NCI-H1694 (cell line): ENCODE measurements at places on chromosomes 7 and 10.

GRCh38 chr10:73799899-73800559 is 11.4 kb downstream of the NDST2 start:
- DNase-seq = no peak

GRCh38 chr7:99791667-99792369 is 7.8 kb upstream of the CYP3A4 start:
- DNase-seq = no peak

DNA sequence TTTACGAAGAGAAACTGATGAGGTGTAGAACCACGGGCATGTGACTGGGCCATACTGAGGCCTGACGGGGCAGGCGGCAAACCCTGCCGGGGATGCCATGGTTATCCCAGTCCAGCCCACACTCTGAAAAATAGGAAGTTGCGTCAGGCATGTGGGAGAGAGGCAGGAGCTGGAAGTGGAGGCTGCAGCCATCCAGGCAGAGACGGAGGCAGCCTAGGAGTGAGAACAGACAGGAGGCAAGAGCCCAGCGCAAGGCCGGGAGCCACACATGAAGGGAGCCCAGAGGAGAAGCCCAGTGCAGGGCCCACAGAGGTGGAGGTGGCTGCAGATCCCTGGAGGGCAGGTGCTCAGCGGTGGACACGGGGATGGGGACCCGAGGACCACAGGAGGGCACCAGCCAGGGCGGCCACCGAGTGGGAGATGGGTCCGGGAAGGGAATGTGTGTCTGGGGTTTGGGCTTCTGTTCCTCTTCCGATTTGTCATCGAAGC is 175.2 kb upstream of the PPP2R2D start:
- no peak for DNase-seq

- no peak for DNase-seq
Measured at GRCh38 chr7:19269301-19269700, 124.1 kb upstream of the FERD3L start.

- no peak for DNase-seq
Measured at GRCh38 chr10:49441488-49442476, 45.9 kb upstream of the DRGX start.

- DNase-seq = no peak
Measured at GRCh38 chr10:28983799-28984198, 305.1 kb upstream of the LYZL1 start.

DNA sequence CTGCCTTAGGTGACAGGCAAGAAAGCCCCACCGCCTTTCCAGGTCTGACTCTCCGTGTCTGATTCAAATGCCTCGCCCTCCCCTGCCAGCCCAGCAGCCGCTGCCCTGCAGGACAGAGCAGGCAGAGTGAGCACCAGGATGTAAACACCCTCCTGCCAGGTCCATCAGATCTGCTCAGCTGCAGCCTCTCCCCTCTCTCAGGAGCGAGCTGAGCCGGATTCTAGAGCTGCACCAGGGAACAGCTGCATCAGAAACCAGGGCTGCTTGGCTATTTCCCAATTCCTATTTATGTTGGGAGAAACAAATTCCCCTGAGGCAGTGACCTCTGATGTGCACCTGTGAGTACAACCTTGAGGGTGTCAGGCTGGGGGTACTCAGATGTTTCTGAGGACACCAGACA is 121.5 kb upstream of the ZMIZ1 start:
- no peak for DNase-seq

GRCh38 chr10:11300026-11300425 is 282.4 kb downstream of the CELF2 start:
- DNase-seq = no peak

GRCh38 chr7:28762651-28763050 is 195.5 kb downstream of the TRIL start:
- no peak for DNase-seq

GRCh38 chr10:48607356-48608278 is 2.7 kb upstream of the ARHGAP22 start:
- no peak for DNase-seq

DNA sequence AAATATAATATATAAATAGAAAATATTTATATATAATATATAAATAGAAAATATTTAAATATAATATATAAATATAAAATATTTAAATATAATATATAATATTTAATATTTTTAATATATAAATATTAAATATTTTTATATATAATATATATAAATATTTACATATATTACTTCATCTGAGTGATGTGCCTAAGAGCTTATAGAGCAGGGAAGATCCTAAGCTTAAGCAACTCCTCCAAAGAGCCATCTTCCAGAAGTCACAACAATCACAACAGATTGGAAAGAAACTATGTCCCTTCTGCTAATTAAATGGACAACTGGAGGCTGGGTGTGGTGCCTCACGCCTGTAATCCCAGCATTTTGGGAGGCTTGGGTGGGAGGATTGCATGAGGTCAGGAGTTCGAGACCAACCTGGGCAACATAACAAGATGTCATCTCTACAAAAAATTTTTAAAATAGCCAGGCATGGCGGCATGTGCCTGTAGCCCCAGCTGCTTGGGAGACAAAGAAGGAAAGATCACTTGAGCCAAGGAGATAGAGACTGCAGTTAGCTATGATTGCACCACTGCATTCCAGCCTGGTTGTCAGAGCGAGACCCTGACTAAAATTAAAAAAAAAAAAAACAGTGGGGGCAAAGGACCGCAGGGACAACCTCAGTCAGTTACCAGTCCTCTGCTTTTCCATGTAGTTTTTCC is 198.7 kb downstream of the SKIDA1 start:
- DNase-seq = no peak

- DNase-seq = no peak
Measured at GRCh38 chr10:118523775-118524174, 71.7 kb downstream of the PRLHR start.

- DNase-seq = peak; percentile 65
Measured at GRCh38 chr7:150903606-150904005, 51.3 kb downstream of the AOC1 start.

GRCh38 chr7:85471740-85472139 is 284.9 kb upstream of the SEMA3D start:
- no peak for DNase-seq

- no peak for DNase-seq
Measured at GRCh38 chr10:3619241-3619640, 165.8 kb downstream of the KLF6 start.

DNA sequence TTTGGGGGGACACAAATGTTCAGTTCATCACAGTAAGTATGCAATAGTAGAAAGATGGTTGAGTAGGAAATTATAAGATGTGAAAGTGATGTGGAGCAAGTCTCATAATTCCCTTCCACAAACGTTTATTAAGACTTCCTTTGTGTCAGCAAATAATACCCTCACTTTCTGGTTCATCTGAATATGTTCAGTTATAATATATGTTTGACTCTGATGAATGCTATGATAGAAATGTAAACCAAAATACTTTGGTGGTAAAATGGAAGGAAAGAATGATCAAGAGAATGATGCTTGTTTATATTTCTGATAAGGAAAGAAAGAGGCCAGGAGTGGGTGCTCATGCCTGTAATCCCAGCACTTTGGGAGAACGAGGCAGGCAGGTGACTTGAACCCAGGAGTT is 111.7 kb upstream of the PLXDC2 start:
- no peak for DNase-seq

GRCh38 chr7:73892003-73892999 is 31.3 kb downstream of the TMEM270 start:
- peak; percentile 41 for DNase-seq

DNA sequence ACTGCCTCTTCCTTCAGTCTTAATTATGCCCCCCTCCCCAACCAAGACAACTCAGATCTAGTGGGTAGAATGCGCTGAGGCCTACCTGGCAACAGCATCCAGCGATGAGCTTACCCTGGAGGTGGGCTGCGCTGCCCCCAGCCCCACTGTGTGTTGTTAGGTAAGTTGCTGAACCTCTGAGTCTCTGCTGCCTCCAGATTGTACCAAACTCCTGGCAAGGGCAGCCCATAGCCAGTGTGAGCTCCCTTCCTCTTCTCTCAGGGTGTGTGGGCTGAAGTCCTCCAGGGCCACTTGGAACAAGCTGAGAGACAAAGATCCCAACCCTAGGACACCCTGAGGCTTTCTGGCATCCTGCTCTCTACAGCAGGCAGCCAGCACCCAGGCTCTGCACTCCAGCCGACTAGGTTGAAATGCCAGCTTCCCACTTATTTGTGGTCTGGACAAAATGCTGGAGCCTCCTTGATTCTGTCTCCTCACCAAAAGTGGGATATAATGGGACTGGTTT is 135.3 kb downstream of the ARHGAP22 start:
- no peak for DNase-seq

DNA sequence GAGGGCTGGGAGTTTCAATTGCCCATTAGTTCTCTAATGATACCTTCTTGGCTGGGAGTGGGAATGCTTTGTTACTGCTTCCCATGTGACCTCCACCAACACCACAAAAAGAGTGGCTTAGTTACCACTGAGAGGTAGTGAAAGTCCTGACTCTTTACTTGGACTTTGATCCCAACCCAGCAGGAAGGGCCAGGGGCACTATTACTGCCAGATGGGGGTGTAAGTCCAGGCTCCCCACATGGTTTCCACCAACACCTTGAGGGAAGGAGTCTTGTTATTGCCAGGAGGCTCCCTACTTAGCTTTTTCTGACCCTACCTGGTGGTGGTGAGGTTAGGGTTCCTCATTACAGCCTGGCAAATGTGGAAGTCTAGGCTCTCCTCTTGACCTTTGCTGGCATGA is 11.4 kb downstream of the GGCT start:
- no peak for DNase-seq

GRCh38 chr10:53447576-53447975 is 675.0 kb upstream of the MBL2 start:
- DNase-seq = no peak

DNA sequence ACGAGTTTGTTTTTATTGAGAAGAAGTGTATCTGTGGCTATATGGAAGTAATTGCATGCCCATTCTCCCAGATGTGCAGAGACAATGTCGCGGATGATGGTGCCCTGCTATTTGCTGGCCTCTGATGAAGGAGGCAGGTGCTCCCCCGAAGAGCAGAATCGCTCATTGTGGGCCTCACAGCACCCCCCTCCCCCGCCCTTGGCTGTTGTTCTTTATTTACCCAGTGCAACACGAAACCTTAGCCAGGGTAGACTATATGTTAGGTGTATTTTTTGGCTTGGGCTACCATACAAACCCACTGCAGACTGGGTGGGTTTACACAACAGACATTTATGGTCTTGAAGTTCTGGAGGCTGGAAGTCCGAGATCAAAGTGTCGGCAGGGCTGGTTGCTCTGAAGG is 3.4 kb upstream of the ADCY1 start:
- no peak for DNase-seq

DNA sequence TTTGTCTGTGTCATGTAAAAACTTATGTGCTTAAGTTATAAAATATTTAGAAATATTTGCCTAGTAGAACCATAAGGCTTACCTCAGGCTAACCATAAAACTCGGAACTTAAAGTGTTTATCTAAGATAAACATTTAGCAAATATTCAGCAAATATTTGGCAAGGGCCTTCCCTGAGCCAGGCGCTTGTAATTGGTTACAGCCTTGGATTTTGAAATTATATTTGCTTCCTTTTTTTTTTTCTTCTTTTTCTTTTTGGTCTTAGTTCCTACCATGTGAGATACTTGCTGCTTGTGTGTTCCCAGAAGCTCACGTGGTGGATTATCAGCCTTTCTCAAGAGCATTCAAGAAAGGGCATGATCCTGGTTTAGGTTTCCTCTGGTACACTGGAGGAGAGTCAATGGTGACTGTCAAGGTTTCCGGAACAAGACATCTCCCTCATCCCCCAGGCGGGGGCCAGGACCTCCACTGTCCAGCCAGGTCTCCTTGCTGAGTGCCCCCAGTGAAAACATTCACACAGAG is 5.2 kb upstream of the BRI3 start:
- DNase-seq = no peak

DNA sequence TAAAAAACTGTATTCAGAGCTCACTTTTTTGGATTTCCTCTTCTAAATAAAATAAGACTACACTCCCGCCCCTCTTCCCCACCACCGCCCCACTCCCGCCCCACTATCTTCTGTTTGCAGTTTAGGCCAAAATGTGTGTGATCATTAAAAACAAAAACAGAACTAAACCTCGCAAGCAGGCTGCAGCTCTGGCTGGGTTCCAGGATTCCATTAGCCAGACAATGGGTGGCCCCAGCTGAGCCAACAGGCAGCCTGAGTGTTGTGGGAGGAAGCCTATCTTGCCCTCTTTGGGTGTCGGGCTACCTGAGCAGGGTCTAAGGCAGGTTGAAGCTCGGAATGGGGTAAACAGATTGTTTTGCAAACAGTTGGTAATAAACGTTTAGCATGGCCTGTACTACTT is 41.7 kb downstream of the ARL4A start:
- peak; percentile 53 for DNase-seq

DNA sequence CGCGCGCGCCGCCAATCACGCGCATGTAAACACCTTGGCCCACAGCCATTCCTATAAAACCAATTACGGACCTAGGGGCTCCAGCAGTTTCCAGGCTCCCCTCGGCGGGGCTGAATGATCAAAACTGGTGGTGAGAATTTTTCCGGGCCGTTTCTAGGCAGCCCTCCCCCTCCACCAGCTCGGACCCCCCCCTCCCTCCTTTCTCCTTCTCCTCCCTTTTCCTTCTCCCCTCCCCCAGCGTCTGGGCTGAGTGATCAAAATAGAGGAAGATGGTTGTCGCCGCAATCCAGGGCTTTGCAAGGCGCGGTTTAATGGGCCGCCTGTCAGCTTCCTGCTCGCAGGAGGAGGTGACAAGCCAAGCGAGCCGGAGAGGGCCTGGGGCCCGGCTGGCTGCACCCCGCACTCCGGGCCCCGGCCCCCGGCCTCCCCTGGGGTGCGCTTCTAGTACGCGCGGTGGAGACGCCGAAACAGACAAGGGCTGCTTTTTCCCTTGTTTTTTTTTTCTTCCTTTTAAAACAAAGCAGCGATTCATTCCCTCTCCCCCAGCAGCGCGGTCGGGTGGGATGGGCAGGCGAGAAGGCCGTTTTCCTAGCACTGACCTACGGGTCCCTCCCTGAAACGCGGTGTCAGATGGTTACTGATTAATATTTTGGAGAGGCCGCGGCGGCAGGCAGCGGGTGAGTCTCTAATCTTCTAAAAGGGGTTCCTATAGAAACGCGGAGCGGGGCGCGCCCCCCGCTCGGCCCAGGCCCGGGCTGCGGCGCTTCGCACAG is 528 bp upstream of the TNRC18 start:
- DNase-seq = peak; percentile 99

DNA sequence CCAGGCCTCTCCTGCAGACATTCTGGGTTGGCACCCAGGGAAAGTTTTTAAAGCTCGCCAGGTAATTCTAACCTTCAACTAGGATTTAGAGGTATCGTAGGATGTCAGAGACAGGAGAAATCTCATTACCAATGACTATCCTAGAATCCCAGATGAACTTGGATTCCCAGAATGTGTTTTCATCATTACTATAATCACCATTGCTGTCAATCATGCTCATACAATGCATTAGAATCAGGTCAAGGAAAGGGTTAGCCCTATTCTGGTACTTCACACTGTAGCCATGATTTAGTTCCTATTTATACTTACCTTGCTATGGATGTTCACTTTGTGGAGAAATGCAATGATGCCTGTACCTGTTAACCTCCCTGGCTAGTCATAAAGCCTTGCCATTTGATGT is 67.0 kb upstream of the GPR158 start:
- DNase-seq = no peak
